ENCODE measurements at places on chromosomes 13 and 19. TPM values are rescaled to one million over a fixed set of nuclear protein-coding genes. Genes with fewer than 3 reads are reported as not detected.

Gene ZNF234
- 2.2 TPM for total RNA-seq

Gene BRSK1
- 3.1 TPM for total RNA-seq

Gene CABP5
- not detected for total RNA-seq

Gene CNMD
- total RNA-seq = not detected

Gene ZNF610
- not detected for total RNA-seq

Gene C1QTNF9
- total RNA-seq = not detected

Gene SOX1
- total RNA-seq = not detected

Gene ZNF699
- total RNA-seq = 0.85 TPM

Gene SLC25A41
- total RNA-seq = 0.13 TPM

Gene PROZ
- not detected for total RNA-seq

Gene ANKLE1
- total RNA-seq = 0.36 TPM

Gene IQCN
- total RNA-seq = 0.58 TPM

Gene POU2F2
- total RNA-seq = 0.43 TPM

Gene PSG1
- 0.12 TPM for total RNA-seq

Gene TEAD2
- 16.8 TPM for total RNA-seq

Gene SCAMP4
- total RNA-seq = 53.4 TPM

Gene ASPDH
- total RNA-seq = not detected

Gene ZNF426
- total RNA-seq = 0.99 TPM

Gene FBN3
- total RNA-seq = 0.17 TPM

Gene CEACAM21
- not detected for total RNA-seq

Gene ARL11
- not detected for total RNA-seq

Gene KCNN4
- total RNA-seq = 55.5 TPM

Gene GRAMD1A
- 147 TPM for total RNA-seq

Gene SGCG
- total RNA-seq = not detected

Gene KIR3DL2
- total RNA-seq = 0.06 TPM

Gene ICAM5
- total RNA-seq = 0.55 TPM

Gene POSTN
- total RNA-seq = 0.08 TPM

Gene ATP7B
- total RNA-seq = 2.6 TPM

Gene IL17D
- 0.88 TPM for total RNA-seq

Gene SAFB
- 48.8 TPM for total RNA-seq

Gene CATSPERD
- total RNA-seq = 0.03 TPM

Gene TMEM190
- 1.1 TPM for total RNA-seq

Gene EID2B
- 9.5 TPM for total RNA-seq

Measured in A549 treated with Hydrocortisone at 1 μM for 4 hours (cell line).